G401 (cell line): ENCODE measurements at places on chromosomes 16 and 17. TPM values are rescaled to one million over a fixed set of nuclear protein-coding genes. Genes with fewer than 3 reads are reported as not detected.

- no peak for DNase-seq
These were observed 279.5 kb upstream of the ASIC2 start for GRCh38 chr17:33572615-33573014.

- DNase-seq, result no peak
These were observed 9.7 kb downstream of the ADGRG3 start for GRCh38 chr16:57677622-57678369.

DNA sequence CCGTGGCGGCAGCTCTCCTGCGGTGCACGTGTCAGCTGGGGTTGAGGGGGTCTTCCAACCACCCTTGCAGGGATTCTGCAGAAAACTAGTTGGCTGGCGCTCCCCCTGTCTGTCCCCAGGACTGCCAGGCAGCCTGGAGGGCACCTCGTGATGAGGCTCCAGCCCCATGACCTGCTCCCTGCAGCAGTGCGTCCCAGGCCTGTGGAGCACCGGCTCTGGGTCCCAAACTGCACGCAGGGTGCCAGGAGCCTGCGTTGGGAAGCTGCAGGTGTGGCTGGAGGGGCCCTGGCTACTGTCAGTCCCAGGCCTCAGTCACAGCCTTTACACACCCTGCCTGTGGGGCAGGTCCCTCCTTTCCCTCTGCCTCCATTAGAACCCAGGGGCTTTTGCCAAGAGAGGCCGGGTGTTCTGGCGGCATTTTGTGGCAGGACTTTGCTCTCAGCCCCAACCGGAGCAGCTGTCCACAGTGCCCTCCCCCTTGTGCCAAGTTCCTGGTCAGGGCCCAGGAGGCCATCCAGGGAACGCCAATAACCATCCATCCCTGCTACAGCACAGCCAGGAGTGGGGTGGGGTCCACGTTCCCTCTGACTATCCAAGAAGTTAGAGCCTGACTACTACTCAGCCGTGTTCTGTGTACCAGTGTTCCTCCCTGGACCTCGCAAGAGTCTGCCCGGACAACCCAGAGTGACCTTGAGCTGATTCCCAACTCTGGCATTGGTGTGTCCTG lies 9.2 kb downstream of the CHMP6 start:
- no peak for DNase-seq

GRCh38 chr16:21194771-21195301 lies 16.5 kb downstream of the ZP2 start:
- no peak for DNase-seq

DNA sequence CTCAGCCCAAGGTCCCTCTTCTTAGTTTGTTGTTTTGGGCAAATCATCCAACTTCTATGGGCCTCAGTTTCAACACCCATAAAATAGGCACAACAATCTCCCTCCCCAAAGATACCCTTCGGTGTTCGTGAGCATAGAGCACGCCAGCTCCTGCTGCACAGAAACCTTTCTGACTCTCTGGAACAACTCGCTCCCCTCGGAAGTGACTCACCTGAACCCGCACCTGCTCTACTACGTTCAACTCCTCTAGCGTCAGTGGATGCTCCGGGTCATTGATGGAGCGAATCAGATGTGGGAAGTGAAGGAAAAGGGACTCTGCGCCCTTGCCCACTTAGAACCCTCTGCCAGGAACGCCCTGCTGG lies 445 bp downstream of the CIAO2B start:
- DNase-seq, result no peak

The TBC1D26 gene
- 0.61 TPM in 1 of 2 replicates, not detected in the other for total RNA-seq

The CLEC18B gene
- 2.2 TPM in 1 of 2 replicates, not detected in the other for total RNA-seq

The CD300H gene
- total RNA-seq, result not detected in 2 replicates

- no peak for DNase-seq
These were observed 21.2 kb downstream of the MTHFSD start for GRCh38 chr16:86533767-86534351.

The STAC2 gene
- total RNA-seq, result 0.03 TPM in 1 of 2 replicates, not detected in the other

The CA7 gene
- total RNA-seq, result not detected in 2 replicates

- no peak for DNase-seq
These were observed 25.6 kb upstream of the MAP2K6 start for GRCh38 chr17:69388822-69389442.

DNA sequence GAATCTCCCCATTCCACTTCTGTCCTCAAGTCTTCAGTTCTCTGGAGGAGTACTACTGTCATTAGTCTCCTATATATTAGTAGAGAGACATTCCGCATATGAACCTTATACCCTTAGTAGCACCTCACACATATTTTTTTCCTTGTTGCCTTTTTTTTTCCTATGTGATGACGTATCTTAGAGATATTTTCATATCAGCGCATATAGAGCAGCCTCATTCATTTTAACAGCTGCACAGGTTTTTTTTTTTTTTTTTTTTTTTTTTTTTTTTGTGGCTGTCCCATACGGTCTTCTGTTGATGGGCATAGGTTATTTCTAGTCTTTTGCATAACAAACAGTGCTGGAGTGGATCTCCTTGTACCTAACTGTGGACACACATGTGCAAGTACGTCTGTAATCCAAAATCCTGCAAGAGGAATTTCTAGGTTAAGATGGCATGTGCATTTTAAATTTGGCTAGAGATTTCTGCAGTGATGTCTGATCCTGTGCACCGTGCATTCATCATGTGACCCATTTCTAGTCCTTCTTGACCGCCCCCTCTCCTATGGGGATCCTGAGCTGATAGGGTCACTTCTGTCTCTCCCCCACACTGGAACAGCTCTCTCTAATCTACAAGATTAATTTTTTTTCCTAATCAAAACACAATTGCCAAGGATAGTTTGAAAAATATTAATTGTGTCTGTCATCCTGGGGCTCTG lies 64.8 kb downstream of the PRKCB start:
- no peak for DNase-seq

- DNase-seq, result no peak
These were observed 1541.7 kb upstream of the CDH8 start for GRCh38 chr16:63577891-63578290.

DNA sequence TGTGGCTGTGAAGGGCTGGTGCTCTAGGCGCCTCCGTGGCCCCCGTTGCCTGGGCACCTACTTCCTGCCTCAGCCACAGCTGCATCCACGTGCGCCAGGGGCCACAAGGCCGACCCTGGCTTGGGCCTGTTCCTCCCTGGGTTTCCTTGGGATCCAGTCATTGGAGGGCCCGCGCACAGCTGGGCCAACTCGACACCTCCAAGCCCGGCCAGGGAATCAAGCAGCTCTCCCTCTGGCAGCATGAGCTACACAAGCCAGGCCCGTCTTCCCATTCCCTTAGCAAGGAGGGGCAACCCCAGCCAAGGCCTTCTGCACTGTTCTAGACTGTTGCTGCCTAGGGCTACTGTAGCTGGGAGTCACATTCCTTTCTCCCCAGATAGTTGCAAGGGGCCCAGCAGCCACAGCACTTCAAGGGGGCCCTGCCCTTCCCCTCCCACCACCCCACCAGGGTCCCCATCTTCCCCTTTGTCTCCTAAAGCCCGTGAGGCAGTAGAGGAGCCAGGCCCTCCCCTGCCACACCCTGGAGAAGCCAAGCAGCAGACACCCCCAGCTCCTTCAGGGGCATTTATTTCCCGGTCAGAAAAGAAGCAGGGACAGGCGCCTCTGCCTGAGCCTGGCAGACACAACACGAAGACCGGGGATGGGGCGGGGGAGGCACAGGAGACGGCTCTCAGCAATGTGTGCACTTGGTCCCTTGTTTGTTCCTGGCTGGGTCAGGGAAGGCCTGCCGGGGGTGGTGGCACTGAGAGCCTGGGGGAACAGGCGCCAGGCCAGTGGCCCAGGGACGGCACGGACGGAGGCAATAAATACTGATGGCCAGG lies 3.8 kb downstream of the ARHGDIA start:
- DNase-seq, result peak; percentile 35

- DNase-seq, result no peak
These were observed 2.1 kb upstream of the CAMKK1 start for GRCh38 chr17:3894911-3895343.

The CIITA gene
- not detected in 2 replicates for total RNA-seq

- no peak for DNase-seq
These were observed 146.7 kb upstream of the SHISA6 start for GRCh38 chr17:11094331-11094730.

DNA sequence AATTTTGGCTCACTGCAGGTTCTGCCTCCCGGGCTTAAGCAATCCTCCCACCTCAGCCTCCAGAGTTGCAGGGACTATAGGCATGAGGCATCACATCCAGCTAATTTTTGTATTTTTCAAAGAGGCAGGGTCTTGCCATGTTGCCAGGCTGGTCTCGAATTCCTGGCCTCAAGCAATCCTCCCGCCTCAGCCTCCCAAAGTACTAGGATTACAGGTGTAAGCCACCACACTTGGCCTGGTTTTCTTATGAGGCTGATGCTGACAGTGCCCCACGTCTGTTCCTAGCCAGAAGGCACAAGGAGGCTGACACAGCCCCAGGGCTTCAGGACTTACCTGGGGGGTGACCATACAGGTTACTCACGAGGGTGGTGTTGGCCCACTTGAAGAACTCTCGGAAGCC lies 33.9 kb upstream of the GCSH start:
- DNase-seq, result no peak

DNA sequence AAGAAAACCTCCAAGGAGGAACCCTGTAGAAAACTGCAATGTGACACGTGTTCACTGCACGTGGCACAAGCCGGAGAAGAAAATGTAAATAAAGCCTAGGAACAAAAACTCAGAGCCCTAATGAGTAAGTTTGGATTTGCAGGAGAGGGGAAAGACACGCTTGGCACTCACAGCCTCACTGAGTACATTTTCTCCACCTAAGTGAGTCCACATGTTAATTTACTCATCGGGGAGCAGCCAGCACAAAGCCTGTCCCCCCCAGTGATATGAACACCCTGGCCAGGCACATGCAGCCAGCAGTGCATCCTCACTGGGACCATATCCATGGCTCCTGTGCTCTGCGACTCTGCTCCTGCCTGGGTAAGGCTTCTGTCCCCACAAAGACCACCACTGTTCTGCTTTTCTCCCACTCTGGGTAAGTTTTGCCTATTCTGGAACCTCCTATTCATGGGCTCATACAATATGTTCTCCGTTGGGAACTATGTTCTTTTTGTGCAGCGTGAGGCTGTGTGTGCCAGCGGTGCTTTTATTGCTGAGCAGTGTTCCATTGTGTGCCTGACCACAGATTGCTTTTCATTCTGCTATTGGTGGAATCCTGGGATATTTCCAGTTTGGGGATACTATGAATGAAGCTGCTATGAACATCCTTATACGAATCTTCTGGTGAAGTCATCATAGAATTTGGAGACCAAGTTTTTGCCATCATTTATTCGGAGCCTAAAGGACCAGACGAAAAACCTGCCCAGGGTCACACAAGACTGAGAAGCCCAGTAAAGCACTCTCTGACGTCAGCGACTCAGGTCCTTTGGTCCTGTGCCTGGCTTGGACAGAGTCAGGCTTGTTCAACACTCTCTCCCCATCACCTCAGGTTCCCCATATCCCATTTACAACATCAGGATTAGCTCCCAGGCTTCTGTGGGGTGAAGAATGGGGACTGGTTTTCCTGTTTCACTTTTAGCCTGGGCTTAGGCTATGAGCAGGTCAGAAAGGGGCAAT lies 53.3 kb downstream of the RNF112 start:
- DNase-seq, result no peak

DNA sequence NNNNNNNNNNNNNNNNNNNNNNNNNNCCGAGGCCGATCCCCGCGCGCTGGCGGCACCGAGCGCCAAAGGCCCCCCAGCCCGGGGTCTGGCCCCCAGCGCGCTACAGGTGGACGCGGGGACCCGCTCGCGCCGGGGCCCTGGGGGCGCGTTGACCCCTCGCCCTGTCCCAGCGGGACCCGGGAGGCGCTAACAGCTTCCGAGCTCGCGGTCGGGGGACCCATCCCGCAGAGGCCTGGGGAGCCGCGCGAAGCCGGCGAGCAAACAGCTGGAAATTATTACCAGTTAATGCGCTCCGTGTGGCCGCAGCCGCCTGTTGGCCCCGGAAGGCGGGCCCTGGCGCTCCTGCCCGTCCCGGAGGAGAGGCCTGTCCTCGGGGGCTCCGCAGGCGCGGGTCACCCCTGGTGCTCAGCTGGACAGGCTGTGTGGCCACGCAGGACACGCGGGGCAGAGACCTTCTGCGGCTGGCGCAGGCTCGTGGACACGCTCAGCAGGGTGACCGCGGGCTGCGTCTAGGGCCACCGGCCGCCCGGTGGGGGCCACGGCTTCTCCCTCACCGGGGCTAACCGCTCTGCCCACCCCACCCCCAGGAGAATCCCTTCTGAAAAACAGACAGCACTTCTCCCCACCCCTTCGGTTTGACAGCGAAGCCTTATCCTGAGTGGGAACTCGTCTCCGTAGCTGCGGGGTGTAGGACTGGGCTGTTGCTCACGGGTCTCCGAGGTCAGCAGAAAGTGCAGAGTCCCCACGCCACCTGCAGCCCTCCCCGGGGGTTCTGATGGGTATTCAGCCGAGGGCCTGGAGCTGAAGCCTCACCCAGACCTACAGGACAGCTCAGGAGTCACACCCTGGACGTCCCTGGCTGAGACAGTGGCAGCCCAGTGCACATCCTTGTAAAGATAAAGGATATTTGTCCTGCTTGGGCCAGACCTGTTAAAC lies 138.7 kb upstream of the RPH3AL start:
- no peak for DNase-seq

The CPHXL gene
- not detected in 2 replicates for total RNA-seq

GRCh38 chr17:6070430-6070912 lies 292 bp downstream of the WSCD1 start:
- DNase-seq, result no peak

DNA sequence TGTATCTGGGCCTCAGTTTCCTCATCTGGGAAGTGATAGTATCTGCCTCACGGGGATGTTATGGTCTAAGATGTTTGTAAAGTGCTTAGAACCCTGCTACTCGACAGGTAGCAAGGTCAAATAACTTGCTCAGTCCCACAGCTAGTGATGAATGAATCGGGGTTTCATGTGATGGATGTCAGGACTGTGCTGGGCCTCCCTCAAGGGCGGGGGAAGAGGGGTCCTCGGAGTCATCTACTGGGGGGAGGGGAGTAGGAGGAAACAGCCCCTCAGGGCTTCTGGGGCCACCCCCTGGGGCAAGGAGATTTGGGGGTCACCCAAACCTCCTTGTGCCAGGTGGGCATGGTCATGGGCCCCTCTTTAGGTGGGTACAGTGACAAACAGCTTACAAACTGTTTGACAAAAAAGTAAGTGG lies 732 bp downstream of the PNPO start:
- DNase-seq, result peak; percentile 16

GRCh38 chr17:62757500-62757951 lies 50.6 kb downstream of the MARCHF10 start:
- DNase-seq, result no peak

The ABCC11 gene
- total RNA-seq, result 0.03 and 0.12 TPM in 2 replicates

The HOXB4 gene
- total RNA-seq, result 0.78 and 2.2 TPM in 2 replicates

The ALOX12 gene
- not detected in 2 replicates for total RNA-seq

The LDHD gene
- 1.9 and 3.0 TPM in 2 replicates for total RNA-seq

GRCh38 chr17:74491626-74492025 lies 25.2 kb downstream of the CD300A start:
- no peak for DNase-seq

The ARL2BP gene
- total RNA-seq, result 79.4 and 98.0 TPM in 2 replicates

The KRTAP9-4 gene
- total RNA-seq, result not detected in 2 replicates

- DNase-seq, result no peak
These were observed 26.5 kb upstream of the AATK start for GRCh38 chr17:81192386-81193050.

The SNX20 gene
- total RNA-seq, result not detected in 2 replicates

GRCh38 chr16:69329369-69330285 lies 761 bp downstream of the PDF start:
- no peak for DNase-seq
